8988T (cell line): ENCODE measurements at places on chromosomes 5 and 9.

DNA sequence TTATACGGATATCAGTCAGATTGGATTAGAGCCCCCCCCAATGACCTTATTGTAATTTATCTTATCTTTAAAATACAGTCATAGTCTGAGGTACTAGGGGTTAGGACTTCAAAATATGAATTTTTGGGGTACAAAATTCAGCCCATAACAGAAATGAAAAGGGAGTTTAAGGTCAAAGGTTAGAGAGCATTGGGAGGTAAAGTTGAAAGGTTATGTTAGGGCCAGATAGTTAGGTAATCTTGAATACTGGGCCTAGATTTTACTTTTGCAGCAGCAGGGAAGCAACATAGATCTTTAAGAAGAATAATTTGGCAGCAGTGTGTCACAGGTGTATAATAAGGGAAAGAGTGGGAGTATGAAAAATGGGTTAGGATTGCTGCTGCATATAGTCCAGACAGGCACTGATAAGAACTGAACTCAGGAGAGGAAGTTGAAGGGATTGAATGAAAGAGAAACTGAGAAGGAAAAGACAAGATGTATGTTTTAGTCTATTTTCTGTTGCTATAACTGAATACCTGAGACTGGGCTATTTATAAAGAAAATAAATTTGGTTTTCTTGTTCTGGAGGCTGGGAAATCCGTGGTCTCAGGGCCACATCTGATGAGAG is 10.7 kb upstream of the GCNT4 start:
- DNase-seq, result no peak

- no peak for DNase-seq
Observed at GRCh38 chr5:43889233-43889632, 286.3 kb downstream of the NNT start.

DNA sequence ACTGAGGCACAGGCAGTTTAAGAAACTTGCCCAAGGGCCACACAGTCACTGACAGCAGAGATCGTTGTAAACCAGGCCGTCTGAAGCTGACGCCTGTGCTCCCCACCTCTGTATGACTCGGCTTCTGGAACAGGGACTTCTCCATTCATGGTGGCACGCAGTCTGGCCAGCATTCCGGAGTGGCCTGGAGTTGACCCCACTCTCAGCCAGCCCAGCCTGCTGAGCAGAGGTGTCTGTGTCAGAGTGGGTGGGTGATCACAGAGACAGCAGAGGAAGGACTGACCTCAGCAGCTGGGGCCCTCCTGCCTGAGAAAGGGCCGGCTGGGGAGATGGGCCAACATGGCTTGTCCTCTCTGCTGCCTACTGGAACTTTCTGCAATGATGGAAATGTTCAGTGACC is 12.6 kb downstream of the LRSAM1 start:
- DNase-seq, result no peak

DNA sequence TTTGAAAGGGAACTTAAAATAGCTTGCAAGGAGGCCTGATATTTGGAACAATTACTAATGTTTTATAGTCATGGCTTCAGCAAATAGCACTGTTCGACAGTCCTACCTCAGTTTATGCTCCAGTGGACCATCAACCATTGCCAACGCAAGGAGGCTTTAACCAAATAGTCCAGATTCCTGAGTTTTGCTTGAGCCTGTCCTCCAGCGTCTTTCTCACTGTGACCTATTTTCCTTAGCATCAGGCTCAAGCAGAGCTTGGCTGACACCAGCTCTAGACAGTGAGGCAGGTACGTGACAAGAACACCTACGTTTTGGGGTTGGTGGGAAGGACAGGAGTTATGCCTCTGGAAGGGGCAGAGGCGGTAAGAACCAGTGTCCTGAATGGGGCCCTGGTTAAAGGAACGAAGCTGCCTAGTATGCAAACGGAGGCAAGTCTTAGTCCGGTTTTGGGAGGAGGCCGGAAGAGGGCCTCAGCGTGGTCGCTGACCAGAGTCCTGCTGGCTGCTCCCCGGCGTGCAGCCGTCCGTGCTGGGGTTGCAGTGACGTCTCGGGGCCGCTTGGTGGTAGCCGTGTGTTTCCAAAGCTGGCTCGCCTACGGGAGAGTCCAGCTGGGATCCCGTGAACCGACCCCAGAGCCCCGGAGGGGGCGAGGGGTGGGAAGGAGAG is 998 bp upstream of the FGF18 start:
- DNase-seq, result peak; percentile 99

- DNase-seq, result no peak
Observed at GRCh38 chr5:124619121-124619520, 127.3 kb downstream of the ZNF608 start.

- DNase-seq, result no peak
Observed at GRCh38 chr5:120052916-120053828, 410.9 kb upstream of the PRR16 start.

DNA sequence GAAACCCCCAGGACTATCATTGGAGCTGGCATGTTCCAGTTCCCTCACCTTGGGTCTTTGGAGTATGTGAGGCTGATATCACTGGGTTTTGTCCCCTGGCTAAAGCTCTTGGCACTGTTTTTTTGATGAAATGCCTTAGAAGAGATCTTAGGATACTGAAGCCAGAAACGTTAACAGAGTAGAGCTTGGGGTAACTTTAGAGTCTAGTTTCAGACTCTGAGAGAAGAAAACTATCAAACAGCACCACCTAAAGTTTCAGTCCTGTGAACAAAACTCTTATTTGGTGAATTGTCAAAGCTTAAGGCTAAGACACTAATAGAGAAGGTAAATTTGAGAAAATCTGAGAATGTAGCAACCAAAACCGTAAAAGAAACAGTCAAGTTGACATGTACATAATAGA is 111.7 kb upstream of the PUM3 start:
- no peak for DNase-seq

- DNase-seq, result peak; percentile 96
Observed at GRCh38 chr9:136671646-136672430, 9.1 kb downstream of the EGFL7 start.

DNA sequence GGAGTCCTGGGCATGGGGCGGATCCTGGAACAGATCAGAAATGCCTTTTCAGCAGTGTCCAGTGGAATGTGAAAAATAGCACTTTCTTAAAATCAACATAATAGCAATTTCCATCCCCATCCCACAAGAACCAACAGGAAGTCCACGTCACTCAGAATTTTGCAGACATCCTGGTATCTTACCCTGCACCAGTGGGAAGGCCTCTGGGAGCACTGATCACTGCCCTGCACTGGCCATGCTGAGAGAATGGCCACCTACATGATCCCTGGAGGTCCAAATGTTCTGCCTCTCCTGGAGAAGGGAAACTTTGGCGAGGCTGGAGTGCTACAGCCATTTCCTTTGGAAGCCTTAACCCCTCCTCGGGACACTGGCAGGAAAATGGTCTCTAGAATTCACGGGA is 173.8 kb downstream of the SGCD start:
- no peak for DNase-seq

GRCh38 chr5:66139318-66139712 is 4.8 kb upstream of the SREK1 start:
- DNase-seq, result no peak

- DNase-seq, result no peak
Observed at GRCh38 chr5:169943026-169943425, 37.3 kb downstream of the INSYN2B start.

GRCh38 chr5:180072256-180072548 is 643 bp upstream of the RNF130 start:
- no peak for DNase-seq

DNA sequence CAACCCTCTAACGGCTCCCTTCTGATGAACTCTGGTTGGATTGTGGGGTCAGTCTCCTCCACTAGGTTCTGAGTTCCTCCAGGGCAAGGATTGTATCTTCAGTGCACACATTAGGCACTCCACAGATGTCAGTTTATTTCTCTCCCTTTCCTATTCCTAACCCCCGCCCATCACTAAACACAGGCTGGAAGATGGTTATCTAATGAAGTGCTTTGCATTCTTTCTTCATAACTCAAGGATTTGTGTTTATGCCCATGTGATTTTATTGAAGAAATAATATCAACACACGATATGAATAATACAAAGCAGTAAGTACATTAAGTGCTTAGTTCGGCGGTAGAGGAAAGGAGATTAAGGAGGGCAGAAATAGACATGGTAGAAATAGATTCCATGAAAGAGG is 4.4 kb upstream of the CREBRF start:
- no peak for DNase-seq
